ENCODE measurements at places on chromosomes 11 and 22.
A peak's percentile ranks its signal among the peaks of the same experiment; 100 is the strongest.

DNA sequence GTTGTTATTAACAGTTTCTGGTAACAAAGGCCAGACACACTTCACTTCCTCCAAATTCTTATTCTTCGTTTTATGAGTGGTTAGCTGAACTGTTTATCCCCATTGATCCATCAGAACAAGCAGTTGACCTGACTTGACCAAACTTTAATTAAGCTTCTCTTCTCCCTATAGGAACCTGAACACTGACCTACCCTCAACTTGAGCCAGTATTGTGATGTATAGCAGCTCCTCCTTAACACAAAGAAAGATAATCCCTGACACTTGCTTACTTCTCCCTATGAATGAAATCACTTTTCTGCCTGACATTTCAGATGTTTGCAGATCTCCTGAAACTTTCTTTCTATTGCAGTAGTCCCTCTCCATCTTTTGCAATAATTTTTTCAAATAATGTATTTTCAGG lies 41.9 kb downstream of the ANO5 start:
- no peak for DNase-seq

DNA sequence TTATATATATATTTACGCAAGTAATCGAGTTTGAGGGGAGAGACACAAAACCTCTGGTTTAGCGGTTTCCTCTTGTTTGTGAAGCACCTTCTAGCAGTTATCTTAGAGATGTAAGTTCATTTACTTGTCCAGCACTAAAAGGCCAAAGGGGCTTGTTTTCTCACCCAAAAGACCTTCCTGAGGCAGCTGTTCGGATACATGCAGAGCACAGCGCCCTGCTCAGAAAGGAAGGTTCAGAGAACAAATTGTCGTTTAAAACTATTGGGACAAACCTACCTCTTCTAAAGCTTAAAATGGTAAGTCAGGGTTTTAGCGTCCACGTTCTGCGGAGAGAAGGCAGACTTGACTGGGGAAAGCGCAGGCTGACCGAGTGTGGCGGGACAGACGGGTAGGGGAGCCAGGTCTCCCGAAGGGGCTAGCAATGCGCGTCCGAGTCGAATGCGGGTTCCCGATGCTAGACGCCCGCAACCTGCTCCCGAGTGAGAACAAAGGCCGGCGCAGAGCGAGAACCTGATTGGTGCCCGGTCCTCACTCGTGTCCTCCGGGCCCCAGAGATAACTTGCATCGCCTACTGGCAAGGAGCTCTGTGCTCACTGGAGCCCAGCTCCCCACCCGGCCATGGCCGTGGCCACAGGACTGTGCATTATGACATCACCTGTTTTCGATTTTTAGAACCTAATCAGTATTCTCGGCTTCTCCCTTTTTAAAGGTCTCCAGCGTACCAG lies 1.0 kb upstream of the SESN3 start:
- DNase-seq = peak; percentile 29

- DNase-seq = no peak
These were observed 13.5 kb downstream of the LRP5 start for GRCh38 chr11:68325907-68326220.

DNA sequence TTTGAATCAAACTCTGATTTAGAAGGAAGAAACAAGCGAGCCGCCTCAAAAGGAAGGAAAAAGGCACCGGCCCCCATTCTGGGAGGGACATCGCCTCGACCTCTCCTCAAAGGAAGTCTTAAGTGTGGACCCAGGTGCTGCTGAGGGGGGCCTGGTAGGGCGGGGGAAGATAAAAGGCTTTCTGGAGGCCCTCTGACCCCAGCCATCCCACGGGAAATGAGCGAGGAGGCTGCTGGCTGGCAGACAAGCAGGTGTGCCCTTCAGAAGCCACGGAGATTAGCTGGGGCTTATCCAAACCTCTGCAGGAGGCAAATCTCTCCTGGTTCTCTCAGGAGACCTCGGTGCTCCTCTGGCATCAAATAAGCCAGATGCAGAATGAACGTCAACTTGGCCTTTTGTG lies 171.4 kb upstream of the BLID start:
- DNase-seq = no peak

DNA sequence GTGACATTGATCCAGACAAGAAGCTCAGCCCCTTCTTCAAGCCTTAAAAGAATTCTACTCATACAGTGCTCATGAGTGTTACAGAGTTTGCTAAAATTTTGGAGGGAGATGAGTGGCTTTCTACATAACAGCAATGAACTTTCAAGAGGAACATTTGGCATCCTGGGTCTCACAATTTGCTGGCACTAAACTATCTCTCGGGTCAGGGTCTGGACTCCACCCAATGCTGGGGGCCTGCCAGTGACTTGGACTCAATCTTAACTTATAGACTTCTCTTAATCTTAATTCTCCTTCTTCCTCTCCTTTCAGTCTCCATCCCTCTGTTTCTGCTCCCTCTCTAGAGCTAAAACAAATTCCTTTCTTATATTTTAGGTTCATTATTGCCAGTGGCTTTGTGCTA lies 317.9 kb downstream of the TMEM135 start:
- DNase-seq = no peak

DNA sequence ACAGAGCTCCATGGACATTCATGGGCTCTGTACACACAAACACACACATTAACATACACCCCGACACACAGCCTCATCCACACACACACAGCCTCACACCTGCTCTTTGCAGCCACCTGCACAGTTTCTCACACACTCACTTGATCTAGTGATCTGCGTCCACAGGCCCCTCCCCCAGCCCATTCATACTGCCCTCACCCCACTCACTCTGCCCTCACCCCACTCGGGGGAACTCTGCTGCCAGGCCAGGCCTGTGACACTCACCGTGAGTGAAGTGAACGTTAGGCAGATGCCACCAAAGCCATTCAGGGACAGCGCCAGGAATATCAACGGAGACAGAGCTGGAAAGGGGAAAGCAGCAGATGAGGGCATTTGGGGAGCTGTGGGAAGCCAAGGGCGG lies 15.0 kb downstream of the SLC43A1 start:
- DNase-seq = no peak

DNA sequence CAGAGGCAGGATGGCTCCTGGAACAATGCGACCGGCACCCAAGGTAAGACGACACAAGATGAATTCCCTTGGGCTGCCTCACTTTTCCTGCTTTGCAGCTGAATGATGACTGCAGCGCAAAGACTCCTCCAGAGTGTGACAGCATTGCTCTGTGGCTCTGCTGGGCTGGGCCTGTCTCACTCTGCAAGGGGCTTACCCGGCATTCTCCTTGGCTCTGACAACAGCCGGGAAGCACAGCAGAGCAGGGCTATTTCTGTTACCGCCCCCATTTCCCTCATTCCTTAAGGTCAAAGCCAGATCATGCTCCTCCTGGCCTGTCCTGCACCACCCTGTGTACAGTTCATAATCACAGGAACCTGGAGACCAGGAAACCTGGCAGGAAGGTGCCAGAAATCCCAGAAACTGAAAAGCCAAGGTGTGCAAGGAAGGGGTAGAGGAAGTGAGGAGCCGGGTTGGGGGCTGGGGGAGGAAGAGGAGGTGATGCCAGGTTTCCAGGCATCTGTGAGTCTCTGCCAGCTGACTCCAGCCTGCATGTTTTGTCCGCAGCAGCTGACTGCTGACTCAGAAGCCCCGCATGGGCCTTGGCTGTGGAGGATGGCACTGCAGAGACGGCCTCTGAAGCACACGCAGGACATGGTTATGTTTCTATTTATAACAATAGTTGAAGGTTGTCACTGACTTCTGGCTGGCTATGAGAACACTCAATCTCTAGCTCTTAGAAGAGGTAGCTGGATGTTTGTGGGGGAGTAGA lies 113.6 kb downstream of the MICAL3 start:
- DNase-seq = no peak

DNA sequence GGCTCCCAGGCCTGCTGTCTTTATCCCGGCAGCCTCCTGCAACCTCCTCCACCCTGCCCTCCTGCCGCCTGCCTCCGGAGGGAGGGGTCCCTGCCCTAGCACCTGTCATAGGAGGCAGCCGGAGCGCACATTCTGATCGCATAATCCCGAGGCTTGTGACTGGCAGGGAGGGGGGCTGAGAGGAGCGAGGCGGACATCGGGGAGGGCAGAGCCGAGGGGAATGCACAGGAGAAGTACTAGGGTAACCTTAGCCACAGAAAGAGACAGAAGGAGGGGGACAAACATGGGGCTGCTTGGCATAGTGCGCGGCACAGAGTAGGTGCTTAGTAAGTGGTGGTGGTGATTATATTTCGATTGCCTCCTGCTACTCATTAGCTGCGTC lies 9.2 kb upstream of the ALX4 start:
- DNase-seq = no peak

Measured in stimulated activated CD8-positive, alpha-beta memory T cell treated with anti-CD3 and anti-CD28 coated beads, Interleukin-7, amount 100 ng/mL, for 1 hour (primary cell).